Esophagus (tissue), 2 donors: ENCODE measurements at places on chromosomes 12 and 14. TPM values are rescaled to one million over a fixed set of nuclear protein-coding genes. Genes with fewer than 3 reads are reported as not detected.

AICDA gene
- not detected for polyA plus RNA-seq

BCL2L2 gene
- 28.0 TPM for polyA plus RNA-seq

KRT86 gene
- 0.04 TPM for polyA plus RNA-seq

RNF212B gene
- polyA plus RNA-seq, result not detected

METTL25 gene
- 4.6 TPM for polyA plus RNA-seq
